ENCODE measurements at places on chromosomes 16 and 17.

DNA sequence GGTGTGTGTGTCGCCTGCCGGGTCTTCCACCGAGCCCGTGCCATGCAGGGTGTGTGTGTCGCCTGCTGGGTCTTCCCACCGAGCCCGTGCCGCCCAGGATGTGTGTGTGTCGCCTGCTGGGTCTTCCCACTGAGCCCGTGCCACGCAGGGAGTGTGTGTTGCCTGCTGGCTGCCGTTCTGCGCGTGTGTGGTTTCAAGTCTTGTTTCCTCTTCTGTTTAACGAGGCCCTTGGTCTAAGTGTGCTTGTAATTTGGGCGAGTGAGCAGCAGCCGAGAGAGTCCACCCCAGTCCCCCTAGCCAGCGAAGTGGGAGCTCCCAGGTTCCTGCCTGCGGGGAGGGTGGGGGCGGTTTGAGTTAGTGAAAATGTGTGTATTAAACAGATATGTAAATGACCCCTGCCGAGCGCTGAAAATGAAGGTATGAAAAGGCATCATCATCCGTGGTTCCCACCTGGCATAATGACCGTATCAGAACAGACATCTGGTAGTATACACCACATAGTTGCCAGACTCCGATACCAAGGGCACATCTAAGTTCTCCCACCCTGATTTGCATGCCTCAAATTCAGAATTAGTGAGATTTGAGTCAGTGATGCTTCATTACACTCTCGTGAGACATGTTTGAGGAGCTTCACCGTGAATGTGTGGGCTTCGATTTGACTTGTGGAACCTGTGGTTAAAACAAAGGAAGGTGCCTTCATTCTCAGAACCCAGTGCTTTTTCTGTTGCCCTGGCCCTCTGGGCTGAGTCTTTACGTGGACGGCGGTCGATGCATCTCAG, 114.5 kb upstream of the CHMP6 start:
- no peak for DNase-seq

- peak; percentile 42 for DNase-seq
These were observed 868 bp downstream of the FAM20A start for GRCh38 chr17:68600067-68600930.

GRCh38 chr17:41992576-41992975, 24.7 kb downstream of the DNAJC7 start:
- DNase-seq, result no peak

DNA sequence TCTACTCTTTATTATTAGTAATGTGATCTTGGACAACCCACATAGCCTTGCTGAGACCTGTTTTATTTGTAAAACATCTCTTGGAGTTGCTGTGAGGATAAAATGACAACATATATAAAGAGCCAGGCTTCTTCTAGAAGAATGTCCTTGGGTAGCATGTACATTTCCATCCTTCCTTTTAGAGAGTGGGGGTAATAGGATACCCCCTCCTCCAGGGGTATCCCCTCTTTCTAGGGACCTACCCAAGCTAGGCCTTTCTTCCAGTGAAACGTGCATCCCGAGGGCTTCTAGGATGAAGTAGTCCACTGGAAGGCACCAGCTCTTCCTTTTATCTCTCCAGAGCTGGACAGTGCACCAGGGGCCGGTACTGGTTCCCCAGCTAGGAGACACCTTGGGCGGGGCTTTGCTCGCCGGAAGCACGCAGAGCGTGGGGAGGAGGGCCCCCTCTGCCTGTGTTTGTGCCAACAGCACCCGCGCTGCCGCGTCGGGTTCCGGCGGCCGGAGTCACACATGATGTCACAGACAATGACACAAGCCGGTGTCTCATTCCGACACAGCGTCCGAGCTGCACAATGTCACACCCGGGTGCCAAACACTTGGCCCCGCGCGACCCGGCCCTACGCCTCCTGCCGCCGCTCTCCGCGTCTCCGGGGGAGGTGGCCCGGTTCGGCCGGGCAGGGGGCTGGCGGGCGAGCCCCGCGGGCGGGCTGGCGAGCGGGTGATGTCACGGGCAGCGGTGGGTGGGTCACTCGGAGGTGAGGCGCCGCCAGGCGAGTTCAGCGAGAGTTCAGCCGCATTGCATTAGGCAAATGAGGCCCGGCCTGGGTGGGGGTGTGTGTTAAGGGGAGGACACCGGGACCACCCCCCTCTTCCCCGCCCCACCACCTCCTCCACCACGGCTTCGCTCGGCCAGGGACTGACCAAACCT, 23.4 kb downstream of the GJD3 start:
- peak; percentile 71 for DNase-seq

DNA sequence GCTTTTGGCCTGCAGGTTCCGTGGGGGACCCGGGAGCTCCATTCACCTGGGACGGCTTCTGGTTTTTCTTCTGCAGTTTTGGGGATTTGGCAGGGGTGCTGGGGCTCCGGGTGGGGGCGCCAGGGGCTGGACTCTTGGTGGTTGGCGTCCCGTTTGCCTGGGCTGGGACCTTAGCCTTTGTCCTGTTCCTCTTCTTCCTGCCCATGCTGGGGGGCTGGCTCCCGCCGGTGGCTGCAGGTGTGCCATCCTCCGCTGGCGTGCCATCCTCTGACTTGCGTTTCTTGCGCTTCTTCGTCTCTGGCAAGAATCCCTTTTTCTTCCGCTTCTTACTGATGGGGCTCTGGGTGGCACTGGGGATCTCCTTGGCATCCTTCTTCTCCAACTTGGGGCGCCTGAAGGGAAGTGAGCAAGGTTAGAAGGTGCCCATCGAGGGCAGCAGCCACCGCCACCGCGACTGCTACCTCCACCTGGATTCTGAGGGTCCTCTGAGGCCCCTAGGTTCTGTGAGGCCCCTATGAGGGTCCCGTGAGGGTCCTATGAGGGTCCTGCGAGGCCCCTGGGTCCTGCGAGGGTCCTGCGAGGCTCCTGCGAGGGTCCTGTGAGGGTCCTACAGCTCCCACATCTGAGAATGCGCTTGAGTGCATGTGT, 15.5 kb downstream of the MYBBP1A start:
- no peak for DNase-seq

GRCh38 chr17:45146890-45147580, 1.2 kb upstream of the HEXIM1 start:
- DNase-seq, result no peak

- DNase-seq, result no peak
These were observed 1.5 kb downstream of the CYBA start for GRCh38 chr16:88649195-88649923.

- no peak for DNase-seq
These were observed 122.6 kb downstream of the SOCS1 start for GRCh38 chr16:11133344-11133943.

DNA sequence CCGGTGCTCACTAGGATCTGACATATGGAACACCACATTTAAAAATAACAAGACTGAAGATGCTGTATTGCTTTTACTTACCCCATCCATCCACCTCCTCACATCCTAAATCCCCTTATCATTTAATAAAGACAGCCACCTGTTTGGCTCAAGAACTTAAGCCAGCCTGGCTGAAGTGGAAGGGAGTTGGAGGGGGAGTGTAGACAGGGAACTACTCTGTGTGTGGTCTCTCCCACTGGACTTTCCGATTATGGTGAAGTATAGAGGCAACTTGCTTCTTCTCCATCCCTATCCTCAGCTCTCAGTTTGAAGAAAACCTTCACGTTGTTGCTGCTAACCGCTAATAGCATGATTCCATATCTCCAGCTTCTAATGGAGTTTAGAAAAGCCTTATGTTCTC, 313.4 kb downstream of the CDH11 start:
- DNase-seq, result no peak

DNA sequence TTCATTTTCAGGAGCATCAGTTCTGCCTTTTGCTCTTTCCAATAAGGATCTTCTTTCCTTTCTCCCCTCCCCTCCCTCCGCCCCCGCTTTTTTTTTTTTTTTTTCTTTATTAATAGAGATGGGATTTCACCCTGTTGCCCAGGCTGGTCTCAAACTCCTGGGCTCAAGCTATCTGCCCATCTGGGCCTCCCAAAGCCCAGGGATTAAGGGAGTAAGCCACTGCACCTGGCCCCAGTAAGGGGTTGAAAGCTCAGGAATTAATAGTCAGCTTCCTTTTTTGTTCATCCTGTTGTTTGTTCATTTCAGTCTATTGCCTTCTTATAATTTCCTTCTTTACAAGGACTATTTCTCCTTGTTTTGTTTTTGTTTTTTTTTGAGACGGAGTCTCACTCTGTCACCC, 7.9 kb upstream of the C17orf58 start:
- DNase-seq, result no peak

DNA sequence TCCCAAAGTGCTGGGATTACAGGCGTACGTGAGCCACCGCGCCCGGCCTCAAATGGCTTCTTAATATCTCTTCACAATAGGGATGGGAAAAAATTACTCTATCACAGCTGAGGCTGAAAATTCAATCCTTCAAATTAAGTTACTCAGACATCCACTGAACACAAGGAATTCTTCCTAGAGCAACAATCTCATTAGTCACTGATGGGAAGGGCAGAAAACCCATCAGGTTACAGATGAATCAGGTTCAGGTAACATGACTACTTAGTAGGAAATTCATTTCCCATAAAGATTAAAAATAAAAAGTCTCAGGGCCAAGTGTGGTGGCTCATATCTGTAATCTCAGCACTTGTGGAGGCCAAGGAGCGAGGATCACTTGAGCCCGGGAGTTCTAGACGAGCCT, 42.5 kb upstream of the ABR start:
- DNase-seq, result no peak

DNA sequence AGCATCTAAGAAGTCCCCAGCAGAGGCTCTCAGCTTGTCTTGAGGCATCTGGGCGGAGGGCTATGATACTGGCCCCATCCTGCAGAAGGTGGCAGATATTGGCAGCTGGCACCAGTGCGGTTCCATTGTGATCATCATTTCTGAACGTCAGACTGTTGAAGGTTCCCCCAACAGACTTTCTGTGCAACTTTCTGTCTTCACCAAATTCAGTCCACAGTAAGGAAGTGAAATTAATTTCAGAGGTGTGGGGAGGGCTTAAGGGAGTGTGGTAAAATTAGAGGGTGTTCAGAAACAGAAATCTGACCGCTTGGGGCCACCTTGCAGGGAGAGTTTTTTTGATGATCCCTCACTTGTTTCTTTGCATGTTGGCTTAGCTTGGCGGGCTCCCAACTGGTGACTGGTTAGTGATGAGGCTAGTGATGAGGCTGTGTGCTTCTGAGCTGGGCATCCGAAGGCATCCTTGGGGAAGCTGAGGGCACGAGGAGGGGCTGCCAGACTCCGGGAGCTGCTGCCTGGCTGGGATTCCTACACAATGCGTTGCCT, at the start of gene CIITA:
TSS of gene CIITA (plus strand) at position 404 of the 543 bp plus-strand sequence. CDS start at position 533, 129 bp downstream.
- DNase-seq, result no peak

DNA sequence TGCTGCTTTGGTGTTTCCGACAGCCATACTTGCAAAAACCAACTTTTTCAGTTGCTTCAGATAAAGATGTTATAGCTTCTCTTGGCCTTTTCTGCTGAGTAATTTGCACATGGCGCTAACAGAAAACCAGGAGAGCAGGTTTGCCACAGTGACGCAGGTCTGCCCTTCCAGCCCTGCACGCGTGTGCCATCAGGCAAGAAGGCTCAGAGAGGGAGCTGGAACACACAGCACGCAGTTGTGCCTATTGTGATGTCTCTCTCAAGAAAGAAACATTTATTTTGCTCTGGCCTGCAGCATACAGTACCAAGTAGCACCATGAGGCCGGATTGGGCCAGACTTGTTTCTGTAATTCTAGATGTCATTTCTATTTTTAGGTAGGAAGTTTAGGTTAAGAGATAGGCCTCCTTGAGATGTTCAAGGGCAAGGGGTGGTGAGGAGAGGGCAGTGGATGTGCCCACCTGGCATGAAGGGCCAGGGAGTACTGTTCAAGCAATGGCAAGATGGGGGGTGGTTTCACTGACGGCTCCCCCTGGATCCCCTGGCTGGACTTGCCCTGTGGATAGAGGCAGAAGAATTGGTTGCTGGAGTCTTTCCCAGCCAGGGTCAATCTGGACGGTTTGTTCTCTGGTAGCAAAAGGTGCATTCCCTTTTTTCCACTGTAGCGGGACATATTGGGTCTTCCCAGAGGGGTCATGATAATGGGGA, 1.9 kb downstream of the CBX2 start:
- no peak for DNase-seq

GRCh38 chr17:28549236-28550132, 2.9 kb downstream of the UNC119 start:
- no peak for DNase-seq

DNA sequence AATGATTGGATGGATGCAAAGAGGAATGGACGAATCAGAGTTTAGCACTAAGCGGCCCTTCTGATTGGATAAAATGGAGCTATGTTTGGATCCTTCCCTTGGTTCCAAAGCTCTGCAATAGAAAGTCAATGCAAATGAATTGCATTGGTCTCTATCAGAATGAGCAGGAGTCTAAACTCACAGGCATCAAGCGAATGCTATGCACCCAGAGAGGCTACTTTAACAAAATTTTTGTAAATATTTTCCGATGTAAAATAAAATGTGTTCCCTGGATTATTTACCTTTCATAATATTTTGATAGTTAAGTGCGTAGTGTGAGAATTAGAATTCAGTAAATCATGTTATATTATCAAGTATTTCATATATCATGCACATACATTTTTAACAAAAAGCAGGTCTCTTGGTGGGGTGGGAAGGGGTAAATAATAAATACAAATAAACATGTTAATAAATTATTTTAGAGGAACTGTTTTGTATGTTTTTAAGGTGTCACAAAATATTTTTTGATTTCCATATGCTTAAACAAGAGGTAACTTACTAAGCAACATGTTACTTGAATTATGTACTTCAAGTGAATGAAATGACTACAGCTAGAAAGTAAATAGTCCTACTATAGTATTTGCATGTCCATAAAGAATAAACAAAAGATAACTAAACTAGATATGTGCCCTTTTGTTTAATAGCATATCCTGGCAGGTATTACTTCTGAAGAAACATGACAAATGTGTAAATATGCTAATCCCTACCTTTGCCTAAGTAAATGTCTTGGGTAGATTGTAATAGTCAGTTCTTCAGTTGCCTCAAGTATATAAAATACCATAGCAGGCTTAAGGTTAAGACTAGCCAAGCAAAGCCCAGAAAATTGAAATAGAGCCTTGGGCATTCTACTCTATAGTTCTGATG, 4.4 kb upstream of the UNK start:
- no peak for DNase-seq

GRCh38 chr16:18048853-18049546, 287.5 kb downstream of the NPIPA8 start:
- DNase-seq, result no peak

DNA sequence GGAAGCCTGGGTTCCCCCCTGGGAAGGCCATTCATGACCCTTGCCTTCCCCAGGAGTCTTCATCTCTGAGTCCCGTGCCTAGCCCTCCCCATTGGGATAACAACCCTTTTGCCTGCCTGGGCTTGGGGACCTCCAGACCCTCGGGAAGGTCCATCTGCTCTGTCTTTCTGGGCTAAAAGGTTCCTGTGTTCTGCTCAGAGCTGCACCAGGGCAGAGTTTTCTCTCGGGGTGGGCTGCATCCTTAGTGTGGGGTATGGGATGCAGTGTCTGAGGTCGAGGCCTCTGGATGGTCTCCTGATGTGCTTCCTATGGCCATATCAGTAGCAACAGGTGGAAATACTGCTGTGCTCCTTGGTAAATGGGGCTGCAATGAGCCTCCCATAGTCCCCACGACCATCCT, 22.9 kb upstream of the PLLP start:
- DNase-seq, result no peak

- no peak for DNase-seq
These were observed 59.7 kb downstream of the YWHAE start for GRCh38 chr17:1340371-1340770.

Data from endothelial cell (in vitro differentiated cells).